Bronchial smooth muscle cell (primary cell): ENCODE measurements at places on chromosomes 12 and 14. TPM values are rescaled to one million over a fixed set of nuclear protein-coding genes. Genes with fewer than 3 reads are reported as not detected.

NRL gene
- total RNA-seq, result 0.95 and 1.0 TPM in 2 replicates

CDKL1 gene
- 6.6 and 13.9 TPM in 2 replicates for total RNA-seq

PLXNC1 gene
- total RNA-seq, result 6.8 and 21.1 TPM in 2 replicates

RTL1 gene
- total RNA-seq, result under 0.01 TPM in 1 of 2 replicates, not detected in the other

UBC gene
- total RNA-seq, result 2,781 and 4,093 TPM in 2 replicates

MYRFL gene
- total RNA-seq, result not detected in 2 replicates

RHNO1 gene
- 7.3 and 15.0 TPM in 2 replicates for total RNA-seq

KIF5A gene
- total RNA-seq, result 0.47 and 0.60 TPM in 2 replicates

IFNG gene
- total RNA-seq, result not detected in 2 replicates

C14orf39 gene
- 0.16 TPM in 1 of 2 replicates, not detected in the other for total RNA-seq

REM2 gene
- total RNA-seq, result 0.09 and 0.16 TPM in 2 replicates

KLRF1 gene
- 0.47 TPM in 1 of 2 replicates, not detected in the other for total RNA-seq

USP15 gene
- total RNA-seq, result 62.7 and 91.6 TPM in 2 replicates

KRT79 gene
- total RNA-seq, result not detected in 2 replicates
